ENCODE measurements at places on chromosomes 1 and 21.

DNA sequence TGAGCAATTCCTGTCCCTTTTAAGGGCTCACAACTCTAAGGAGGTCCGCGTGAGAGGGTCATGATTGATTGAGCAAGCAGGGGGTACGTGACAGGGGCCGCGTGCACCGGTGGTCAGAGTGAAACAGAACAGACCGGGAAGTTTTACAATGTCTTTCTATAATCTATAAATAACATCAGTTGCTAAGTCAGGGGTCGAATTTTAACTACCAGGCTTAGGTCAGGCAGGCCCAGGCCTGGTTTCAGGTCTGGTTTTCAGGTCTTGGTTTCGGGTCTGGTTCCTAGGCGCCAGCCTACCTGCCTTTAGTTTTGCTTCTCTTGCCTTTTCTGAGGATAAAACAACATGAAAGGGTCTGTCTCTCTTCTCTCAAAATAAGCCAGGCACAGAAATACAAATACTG, 476.0 kb upstream of the CAMK1G start:
- DNase-seq = no peak

- no peak for DNase-seq
Measured at GRCh38 chr1:151492120-151492519, 19.1 kb upstream of the CGN start.

- DNase-seq = no peak
Measured at GRCh38 chr1:10824821-10825540, 28.5 kb upstream of the CASZ1 start.

DNA sequence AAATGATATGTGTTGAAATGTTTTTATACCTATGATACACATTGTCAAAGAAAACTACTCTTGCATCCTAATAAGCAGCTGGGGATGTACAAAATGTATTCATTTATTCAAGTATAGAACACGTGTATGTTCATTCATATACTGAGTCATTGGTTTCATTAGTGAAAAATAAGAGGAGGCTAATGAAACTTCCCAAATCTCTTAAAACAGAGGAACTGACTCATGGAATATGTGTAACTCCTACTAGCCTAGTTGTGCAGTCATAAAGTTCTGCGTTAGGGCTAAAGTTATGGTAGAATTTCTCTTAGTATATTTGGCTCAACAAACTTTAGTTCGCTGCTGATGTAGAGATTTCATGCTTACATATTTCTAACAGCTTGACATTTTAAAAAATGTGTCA, 441.6 kb downstream of the NCAM2 start:
- DNase-seq = no peak

GRCh38 chr1:199273837-199274379, 635.1 kb downstream of the PTPRC start:
- no peak for DNase-seq

- DNase-seq = peak; percentile 49
Measured at GRCh38 chr1:156245451-156246232, 2.2 kb downstream of the PAQR6 start.

GRCh38 chr1:240559781-240560180, 52.2 kb downstream of the GREM2 start:
- no peak for DNase-seq

GRCh38 chr1:93328809-93329760, 16.6 kb upstream of the DR1 start:
- DNase-seq = no peak

- no peak for DNase-seq
Measured at GRCh38 chr1:163119707-163120106, 50.5 kb downstream of the RGS4 start.

GRCh38 chr1:3543076-3544039, 68.0 kb downstream of the MEGF6 start:
- DNase-seq = no peak

- no peak for DNase-seq
Measured at GRCh38 chr1:212153635-212154034, 118.1 kb downstream of the DTL start.

DNA sequence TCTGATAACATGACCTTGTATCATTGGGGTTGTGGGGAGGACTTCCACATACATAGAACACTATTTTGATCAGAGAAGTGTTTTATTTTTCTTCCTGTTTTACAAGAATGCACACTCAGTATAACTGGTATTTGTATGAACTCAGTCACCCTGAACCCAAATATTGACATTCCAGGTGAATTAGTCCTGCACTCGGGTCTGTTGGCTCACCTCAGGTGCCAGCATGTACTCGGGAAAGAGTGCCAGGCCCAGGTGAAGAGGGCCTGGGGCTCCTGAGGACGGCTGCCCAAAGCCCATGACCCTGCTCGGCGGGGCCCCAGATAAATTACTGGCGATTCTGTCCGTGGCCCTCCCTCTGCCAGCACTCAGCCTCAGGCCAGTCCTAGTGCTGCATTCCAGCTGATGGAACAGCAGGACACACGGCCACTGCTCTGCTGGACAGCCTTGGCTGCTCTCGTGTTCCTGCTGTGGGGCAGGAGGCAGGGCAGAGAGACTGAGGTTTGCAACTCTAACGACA, 75.4 kb upstream of the TMPRSS2 start:
- no peak for DNase-seq

DNA sequence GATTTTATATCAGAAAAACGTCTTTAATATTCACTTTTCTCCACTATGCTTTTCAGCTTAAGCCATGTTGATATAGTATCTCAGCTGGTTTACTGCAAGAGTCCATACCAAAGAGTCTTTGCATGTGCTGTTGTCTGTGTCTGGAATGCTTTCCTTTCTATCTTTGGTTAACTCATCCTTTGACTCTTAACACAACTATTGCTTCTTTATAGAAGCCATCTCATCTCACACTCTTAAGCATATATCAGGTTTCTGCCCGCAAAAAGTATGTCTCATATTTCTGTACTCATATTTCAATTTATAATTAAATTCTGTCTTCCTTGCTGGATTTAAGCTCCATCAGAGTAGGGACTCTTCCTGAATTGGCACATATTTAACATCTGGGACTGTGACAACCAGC, 220.9 kb upstream of the KCNK2 start:
- no peak for DNase-seq

DNA sequence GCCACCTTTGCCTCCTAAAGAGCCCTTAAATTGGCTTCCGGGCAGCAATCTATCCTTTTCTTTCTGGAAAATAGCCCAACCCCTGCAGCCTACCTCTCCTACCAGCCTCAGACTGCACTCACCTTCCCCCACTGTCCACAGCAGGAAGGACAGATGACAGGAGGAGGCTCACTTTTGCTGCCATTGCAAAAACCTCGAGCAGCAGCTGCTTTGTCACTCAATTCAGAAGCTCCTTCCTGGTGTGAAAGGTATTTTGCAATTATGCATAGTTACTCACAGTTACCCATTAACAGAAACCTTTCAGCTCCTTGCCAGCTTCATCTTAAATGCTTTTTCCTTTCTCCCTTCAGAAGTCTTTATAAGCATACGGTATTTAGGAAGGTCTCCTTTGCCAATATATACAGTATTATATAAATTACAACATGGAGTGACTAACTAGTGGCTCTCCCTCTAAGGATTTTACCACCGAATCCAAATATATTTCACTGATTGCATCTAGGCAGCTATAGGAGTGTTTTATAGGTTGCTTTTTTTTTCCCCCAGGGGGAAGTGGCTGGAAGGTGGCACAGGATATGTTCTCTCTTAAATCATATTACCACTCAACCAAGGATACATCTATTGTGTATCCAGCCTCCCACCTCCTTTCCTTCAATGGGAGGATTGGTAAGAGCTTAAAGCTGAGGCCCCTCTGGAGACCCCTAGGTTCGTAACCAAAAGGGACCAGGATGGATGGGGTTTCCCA, 142.1 kb upstream of the IPO9 start:
- no peak for DNase-seq

DNA sequence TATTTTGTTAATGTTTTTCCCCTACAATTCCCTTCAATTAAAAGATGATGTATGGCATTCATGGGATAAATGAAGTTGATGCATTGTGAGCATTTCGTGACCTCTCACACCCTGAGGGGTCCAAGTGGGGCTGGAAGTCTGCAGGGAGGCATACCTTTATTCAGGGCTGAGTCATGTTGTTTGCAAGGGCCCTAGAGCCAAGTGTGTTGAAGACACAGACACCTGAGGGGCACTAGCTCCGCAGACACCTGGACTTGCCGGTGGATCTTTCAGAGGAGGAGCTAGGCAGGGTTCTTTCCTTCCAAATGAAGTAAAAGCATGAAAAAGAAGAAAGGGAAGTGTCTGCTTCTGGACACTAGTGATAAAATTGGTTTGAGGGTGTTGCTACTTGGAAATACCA, 57.0 kb upstream of the RGS7 start:
- DNase-seq = no peak

GRCh38 chr1:46742069-46742468, 23.2 kb upstream of the EFCAB14 start:
- no peak for DNase-seq

- DNase-seq = no peak
Measured at GRCh38 chr1:161082996-161083747, 6.2 kb downstream of the NECTIN4 start.

DNA sequence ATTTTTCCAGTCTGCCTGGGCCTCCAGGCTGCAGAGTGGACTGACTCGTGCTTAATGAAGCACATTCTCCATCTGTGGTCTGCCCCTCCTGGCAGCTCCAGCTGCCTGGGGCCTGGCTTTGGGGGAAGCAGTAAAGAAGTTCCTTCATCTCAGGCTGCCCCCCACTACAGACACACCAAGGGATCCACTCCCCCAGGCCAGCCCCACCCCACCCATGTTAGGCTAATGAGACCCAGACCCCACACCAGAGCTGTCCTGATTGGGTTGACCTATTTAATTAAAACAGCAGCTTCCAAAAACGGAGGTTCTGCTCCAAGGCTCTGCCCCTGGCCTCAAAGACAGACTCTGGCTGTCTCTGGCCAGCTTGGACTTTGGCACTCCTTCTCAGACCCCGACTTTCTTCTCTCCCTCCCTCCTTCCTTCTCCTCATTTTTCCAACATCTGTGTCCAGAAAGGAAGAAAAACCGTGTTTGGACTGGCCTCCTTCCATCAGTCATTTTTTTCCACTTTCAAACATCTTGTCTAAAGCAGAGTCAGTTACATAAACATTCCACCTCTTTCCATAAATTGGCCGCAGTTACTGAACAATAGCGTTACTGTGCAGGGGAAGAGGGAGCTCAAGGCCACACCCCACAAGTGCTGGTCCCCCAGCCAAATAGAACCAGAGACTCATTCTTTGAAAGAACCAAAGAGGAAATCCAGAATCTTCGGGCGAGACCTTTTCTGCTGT, 29.7 kb downstream of the SERTAD4 start:
- no peak for DNase-seq

DNA sequence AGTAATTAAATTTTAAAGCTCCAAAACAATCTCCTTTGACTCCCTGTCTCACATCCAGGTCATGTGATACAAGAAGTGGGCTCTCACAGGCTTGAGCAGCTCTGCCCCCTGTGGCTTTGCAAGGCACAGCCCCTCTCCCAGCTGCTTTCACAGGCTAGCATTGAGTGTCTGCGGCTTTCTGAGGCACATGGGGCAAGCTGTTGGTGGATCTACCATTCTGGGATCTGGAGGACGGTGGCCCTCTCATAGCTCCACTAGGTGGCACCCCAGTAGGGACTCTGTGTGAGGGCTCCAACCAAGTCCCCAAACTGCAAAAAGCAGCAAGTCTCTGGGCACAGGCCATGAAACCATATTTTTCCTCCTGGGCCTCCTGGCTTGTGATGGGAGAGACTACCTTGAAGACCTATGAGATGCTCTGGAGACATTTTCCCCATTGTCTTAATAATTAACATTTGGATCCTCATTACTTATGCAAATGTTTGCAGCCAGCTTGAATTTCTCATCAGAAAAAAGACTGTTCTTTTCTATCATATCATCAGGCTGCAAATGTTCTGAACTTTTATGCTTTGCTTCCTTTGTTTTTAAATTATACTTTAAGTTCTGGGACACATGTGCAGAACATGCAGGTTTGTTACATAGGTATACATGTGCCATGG, 554.1 kb upstream of the OLFM3 start:
- peak; percentile 13 for DNase-seq

DNA sequence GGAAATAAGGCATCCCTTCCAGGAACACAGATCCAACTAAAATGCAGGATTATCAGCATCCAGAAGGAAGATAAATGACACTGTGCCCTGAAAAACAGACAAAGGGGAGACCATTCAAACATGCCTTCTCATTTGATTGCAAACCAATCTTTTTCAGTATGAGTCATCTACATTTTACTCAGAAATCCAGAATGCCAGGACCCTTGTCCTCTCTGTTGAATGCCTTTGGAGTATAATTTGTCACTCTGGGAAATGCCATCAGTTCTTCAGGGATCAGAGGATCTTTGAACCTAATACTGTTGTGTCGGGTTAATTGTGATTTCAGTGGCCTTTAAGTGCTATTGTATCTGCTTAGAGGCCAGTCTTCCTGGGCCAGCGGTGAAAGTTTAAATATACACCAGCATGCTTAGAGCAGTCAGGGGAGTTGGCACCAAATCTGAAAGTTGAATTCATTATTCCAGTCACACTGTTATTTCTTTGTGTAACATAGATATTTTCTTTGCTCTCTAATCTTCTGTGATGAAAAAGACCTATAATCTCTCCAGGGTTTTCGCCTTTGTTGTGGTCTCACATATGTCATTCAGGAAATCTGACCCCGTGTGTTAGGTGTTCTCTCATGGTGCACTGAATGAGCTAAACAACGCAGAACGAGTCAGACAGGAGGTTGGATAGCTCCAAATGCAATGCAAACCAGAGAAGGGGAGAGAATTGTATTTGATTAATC, 364.8 kb upstream of the SGIP1 start:
- no peak for DNase-seq

DNA sequence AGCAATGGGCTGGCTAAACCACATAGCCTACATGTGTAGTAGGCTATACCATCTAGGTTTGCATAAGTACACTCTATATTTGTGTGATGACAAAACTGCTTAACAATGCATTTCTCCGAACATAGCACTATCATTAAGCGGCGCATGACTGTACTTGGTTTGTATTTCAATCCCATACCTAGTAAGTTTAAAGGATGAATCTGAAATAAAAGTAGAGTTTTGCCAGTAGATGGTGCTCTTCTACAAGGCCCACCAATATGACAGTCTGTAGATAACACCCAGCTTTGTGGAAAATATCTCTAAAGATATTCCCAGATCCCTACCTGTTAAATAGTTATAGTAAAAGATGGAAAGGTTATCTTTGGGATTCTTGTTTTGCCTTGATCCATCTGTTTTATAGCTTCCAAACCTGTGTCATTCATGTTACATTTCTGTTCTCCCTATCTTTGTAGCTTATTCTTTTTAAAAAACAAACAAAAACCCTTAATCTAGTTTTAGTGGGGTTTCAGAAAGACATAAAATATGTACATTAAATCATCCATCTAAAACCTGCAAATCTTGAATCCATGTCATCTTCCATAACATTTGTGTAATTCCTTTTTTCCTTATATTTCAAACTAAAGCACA, 33.9 kb upstream of the ASPM start:
- DNase-seq = no peak

All from activated CD4-positive, alpha-beta T cell treated with anti-CD3 and anti-CD28 coated beads for 48 hours (primary cell).